Gastrocnemius medialis (tissue), 4 donors: ENCODE measurements at places on chromosomes 16 and 17. TPM values are rescaled to one million over a fixed set of nuclear protein-coding genes. Genes with fewer than 3 reads are reported as not detected.
A peak's percentile ranks its signal among the peaks of the same experiment; 100 is the strongest.

DNA sequence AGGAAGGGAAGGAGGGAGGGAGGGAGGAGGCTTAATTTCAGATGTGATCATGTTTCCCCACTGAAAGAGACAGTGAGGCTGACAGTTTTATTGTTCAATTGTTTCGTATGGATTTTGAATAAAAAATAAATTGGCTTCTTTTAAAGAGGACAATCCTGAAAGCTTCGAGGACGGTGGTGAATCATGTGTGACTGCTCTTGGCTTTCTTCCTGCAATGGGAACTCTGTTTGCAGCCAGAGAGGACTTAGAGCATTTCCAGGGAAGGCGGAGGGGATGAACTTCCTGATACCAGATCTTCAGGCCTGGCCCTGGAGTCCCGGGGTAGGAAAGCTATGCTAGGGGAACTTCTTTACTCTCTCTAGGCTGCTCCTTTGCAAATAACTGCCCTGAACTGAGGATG is 72.8 kb upstream of the C16orf82 start:
- no peak for DNase-seq

DNA sequence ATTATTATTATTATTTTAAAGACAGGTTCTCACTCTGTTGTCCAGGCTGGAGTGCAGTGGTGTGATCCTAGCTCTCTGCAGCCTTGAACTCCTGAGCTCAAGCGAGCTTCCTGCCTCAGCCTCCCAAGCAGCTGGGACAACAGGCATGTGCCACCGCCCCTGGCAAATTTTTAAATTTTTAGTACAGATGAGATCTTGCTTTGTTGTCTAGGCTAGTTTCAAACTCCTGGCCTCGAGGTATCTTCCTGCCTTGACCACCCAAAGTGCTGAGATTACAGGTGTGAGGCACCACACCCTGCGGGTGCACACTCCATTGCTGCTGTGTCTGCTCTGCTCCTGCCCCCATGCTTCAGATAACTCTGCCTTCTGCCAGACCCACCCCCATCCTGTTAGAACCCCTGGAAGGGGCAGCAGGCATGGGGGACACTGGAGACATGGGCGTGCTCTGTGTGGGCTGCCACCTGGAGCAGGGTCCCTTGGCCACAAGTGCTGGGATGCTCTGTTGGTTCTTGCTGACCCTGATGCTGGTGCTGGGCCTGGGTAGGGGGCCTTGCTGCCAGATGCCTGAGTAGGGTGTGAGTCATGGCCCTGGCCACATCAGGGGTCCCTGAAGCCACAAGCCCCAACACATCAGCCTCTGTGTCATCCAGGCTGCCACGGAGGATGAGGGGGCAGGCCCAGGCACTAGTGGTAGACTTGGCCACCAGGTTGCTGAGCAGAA is 2.6 kb downstream of the GGT6 start:
- DNase-seq: no peak

Gene MEIOB
- not detected for total RNA-seq

DNA sequence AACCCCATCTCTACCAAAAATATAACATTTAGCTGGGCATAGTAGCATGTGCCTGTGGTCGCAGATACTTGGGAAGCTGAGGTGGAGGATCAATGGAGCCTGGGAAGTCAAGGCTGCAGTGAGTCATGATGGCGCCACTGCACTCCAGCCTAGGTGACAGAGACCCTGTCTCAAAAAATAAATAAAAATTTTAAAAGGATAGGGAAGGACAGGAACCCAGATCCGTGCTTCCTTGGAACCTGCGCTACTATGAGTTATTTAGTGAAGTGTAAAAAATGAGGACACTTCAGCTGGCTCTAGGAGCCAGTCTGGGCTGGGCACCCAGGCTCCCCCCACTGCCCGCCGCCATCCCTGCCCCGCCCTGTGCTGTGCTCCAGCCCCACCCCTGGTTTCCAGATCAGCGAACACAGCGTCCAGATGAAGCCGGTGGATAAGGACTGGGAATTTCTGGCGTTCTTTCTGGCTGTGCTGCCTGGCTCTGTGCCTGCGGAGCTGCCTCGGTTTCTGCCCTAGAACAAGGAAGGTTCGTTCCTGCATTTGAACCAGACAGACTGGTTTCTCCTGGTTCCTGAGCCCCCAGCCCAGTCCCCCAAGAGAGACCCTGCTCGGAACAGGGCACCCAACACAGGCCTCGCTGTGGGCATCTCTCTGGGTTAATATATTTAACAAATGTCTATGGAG is 18.5 kb downstream of the PLLP start:
- DNase-seq: no peak

Gene MT4
- not detected for total RNA-seq

GRCh38 chr17:9023392-9024218 is 2.3 kb downstream of the NTN1 start:
- DNase-seq: no peak

DNA sequence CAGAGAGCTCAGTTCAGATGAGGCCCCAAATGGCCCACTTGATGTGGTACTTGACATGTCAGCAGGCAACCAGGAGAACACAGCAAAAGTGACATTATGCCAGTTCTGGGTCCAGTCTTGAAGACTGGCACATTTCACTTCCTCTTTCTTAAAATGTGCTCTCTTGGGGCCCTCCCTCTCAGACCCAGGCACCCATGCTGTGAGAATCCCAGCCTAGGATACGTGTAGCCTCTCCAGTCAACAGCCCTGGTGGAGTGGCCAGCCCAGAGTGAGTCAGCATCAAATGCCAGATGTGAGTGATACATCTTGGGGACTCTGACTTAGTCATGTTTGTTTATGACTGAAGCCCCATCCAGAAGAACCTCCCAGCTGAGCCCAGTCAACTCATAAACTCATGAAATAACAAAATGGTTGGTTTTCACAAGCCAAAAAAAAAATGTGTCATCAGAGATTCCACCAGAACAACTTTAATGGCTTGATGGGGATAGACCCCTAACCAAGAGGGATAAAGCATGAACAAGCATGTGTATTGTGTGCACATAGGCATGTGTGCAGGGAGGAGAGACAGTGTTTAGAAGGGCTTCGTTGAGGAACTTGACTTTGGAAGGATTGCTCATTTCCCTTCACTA is 82.5 kb upstream of the TNRC6C start:
- DNase-seq: no peak

DNA sequence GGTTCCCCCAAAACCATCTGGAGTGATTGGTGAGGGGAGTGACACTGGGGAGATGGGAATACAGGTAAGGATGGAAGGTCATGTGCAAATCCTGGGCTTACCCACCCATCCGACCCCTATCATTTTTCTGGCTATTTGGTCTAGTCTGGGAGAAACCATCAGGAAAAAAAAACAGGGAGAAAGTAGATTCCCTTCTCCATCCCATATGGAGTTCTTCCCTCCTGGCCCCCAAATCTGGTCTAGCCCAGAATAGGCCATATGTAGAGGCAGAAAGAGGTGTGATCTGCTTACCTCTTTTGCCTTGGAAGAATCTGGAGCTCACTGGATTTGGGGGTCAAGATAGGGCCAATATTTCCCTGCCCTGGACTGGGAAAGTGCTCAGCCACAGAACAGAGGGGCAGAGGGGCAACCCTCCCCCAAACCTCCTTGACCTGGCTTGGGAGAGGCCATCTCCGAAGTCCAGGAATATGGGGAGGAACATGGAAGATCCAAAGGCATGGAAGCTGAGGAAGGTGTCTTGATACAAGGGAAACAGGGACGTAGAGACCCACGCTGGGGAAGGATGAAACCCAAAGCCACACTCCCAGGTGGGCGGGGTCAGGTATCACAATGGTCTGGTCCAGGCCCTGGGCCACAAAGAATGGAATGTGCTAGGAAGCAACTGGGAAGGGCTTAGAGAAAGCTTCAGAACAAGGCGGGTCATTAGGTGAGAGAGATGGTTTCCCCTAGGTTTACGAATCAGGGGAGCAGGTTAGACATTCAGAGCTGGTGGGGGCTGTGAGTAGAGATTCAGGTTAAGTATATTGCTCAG is 16.2 kb downstream of the CHRNB1 start:
- no peak for DNase-seq

DNA sequence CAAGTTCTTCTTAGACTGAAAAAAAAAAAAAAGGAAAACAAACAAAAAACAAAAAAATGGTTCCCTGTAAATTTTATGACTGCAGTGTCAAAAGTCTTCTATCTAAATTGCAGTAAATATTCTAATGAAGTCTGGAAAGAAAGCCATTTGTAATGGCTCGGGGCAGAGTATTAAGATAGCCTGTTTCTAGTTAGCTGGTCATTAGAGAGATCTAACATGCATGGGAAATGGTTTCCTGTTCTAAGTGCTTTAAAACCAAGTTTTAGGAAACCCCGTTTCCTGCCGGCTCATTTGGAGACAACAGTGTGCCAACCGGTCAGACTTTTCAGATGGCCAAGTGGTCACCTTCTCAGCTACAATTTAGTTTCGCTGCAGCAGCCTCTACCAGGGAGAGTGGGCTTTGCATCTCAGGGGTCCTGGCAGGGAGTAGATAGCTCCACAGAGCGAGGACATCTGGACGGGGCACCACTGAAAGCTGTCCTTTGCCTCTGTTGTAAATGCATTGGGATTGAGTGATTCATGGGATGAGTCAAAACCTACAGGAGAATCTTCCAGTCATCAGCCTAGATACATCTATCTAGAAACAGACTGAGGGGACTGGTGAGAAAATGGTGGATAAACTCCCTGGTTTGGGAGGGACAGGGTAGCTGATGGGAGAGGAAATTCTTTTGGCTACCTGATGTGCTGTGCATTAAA is 473.2 kb upstream of the SALL1 start:
- no peak for DNase-seq

DNA sequence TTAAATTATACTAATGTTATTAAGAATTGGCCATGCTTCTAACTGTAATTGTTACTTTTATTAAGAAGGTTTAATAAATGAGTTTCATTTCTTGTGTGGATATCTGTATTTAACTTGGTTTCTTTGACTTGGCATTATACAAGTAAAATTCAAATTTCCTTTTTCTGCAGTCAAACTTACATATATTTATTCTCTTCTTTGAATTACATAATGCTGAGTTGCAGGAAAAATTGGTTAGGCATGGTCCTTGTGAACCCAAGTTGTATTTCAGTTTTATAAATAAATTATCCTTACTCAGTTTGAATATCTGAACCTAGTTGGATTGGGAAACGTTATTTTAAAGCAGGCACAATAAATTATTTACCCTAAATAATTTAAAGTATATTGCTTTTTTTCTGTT is 54.8 kb downstream of the NLK start:
- no peak for DNase-seq

- no peak for DNase-seq
Measured at GRCh38 chr17:40821536-40821935, 878 bp downstream of the KRT10 start.

Gene KCTD2
- 29.4 TPM for total RNA-seq

Gene HS3ST6
- total RNA-seq: not detected

Gene APOBR
- total RNA-seq: 0.44 TPM

DNA sequence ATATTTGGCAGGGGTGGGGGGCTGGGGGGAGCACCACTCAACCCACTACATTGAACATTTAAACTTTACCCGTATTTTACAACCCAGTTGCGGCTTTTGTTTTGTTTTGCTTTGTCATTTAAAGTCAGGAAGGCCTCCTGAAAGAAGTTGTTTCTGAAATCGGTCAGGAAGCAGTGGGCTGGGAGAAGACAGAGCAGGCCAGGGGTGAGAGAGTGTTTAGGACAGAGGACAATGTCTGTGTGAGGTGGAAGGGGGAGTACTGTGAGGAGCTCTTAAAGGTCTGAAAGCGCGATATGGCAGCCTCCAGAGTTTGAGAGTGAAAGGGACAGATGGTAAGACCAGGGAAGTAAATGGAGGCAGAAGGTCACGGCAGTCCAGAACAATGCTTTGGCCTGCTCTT is 6.1 kb upstream of the WFIKKN2 start:
- DNase-seq: no peak

- DNase-seq: peak; percentile 85
Measured at GRCh38 chr16:592518-593306, 2.8 kb downstream of the RAB40C start.

DNA sequence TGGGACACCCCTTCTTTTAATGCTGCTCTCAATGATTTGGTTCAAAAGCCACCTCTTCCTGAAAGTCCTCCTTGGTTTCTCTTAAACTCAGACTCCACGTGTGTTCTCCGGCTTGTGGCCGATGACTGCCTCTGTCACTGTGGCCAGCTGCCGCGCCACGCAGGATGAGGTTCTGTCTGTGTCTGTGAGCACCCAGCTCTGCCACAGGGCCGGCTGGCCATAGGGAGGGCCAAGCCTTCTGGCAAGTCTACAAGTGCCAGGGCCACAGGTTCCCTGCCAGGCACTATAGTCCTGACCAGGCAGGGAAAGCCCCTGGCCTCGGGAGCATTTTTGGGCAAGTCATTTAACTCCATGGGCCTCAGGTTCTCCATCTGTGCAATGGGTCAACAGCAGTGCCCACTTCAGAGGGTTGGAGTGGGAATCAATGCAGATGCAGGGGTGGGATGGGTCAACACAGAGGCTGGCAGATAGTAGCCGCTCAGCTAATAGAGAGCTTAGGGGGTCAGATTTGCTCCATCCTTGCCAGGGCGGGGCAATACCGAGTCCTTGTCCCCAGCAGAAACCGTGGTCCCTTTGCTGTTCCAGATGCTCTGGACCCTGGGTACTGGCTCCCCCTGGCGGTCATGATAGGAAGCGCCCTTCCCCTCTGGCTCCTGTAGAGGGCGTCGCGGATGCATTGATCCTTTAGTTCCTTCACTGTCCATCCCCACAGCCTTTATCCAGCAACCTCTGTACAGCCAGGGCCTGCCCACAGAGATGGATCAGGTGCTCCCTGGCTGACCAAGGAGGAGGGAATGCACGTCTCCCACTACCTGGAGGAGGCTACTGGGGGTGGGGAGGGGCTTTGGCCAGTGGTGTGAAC is 19.3 kb upstream of the ADGRG3 start:
- DNase-seq: peak; percentile 53

Gene TBC1D3K
- not detected for total RNA-seq
